ENCODE measurements at places on chromosomes 6 and 20. TPM values are rescaled to one million over a fixed set of nuclear protein-coding genes. Genes with fewer than 3 reads are reported as not detected.
A peak's percentile ranks its signal among the peaks of the same experiment; 100 is the strongest.

The PPP1R16B gene
- total RNA-seq: 9.0 TPM

- DNase-seq: peak; percentile 90
Measured at GRCh38 chr6:31652925-31653724, 664 bp upstream of the BAG6 start.

DNA sequence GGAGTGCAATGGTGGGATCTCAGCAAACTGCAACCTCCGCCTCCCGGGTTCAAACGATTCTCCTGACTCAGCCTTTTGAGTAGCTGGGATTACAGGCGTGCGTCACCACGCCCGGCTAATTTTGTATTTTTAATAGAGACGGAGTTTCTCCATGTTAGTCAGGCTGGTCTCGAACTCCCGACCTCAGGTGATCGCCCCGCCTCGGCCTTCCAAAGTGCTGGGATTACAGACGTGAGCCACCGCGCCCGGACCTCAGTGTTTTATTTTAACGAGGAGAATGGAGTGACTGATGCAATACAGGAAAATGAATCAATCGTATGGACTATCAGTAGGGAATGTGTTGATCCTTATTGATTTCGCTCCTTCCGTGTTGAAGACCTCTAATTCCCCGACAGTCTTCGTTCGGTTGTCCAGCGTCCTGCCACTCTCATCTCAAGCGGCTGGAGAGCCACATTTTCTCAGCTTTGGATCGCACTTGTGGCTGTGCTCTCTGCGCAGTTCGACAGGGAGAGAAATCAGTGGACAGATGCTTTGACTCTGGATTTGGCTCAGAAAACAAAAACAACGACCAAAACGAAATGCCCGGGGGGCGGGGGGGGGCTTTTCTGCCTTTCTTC, 166.2 kb downstream of the TRIM27 start:
- no peak for DNase-seq

GRCh38 chr6:135129136-135129856, 51.8 kb upstream of the MYB start:
- DNase-seq: no peak

GRCh38 chr6:101689695-101690094, 296.2 kb downstream of the GRIK2 start:
- DNase-seq: no peak

The GSS gene
- total RNA-seq: 17.6 TPM

The YWHAB gene
- total RNA-seq: 110 TPM

The MATN4 gene
- not detected for total RNA-seq

DNA sequence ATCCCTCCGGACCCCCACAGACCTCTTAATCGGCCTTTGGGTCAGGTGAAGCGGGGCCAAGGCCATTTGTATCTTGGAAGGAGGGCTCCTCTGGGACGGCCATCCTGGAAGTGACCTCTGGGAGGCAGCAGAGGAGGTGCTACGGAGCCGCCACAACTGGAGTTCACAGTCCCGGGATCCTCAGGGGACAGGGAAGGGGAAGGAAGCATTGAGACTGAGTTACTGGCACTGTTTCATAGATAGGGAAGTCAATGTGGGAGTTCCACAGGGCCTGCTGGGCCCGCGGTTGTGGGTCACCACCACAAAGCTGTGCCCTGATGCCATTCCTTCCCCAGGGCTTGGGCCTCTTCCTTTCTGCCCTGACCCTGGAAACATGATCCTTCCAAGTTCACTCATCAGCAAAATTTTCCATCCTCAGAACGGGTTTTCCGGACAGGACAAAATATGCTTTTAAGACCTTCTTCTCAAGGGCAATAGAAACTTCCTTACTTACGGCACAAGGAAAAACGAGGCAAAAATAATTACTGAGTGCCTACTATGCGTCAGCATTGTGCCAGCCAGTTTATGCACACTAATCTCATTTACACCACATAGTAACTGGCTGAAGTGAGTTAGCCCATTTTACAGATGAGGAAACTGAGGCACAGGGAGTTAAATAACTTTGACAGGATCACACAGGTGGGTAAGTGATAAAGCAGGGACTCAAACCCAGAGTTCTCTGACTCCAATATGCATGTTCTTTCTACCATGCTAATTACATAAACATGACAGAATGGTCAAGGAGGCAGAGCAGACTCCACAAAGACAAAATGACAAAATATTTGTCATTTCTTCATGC, 143.8 kb downstream of the UNC5CL start:
- DNase-seq: peak; percentile 66

The ACTL10 gene
- total RNA-seq: 0.19 TPM

- DNase-seq: no peak
Measured at GRCh38 chr6:129575378-129576118, 134.4 kb downstream of the ARHGAP18 start.

- DNase-seq: no peak
Measured at GRCh38 chr6:136846046-136846445, 23.7 kb downstream of the PEX7 start.

GRCh38 chr6:158004701-158005095, 23.0 kb downstream of the SYNJ2 start:
- DNase-seq: no peak

The DDX43 gene
- total RNA-seq: 0.68 TPM

DNA sequence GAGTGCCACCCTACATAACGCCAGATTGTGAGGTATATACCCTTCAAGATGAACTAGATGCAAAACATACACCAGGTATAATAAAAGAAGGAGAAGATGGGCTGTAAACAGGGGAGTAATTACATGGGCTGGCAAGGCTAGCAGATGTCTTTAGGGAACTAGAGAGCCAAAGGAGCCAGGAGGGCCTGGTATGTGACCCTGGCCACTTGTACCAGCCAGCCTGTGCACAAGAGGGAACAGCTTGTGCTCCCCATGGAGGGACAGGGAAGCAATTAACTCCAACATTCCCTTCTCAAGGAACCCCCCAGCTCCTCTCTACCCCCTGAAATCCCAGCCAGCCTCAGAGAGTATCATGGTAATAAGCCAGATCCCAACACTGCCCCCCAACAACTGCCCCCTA, 139.9 kb downstream of the HIVEP2 start:
- DNase-seq: no peak

GRCh38 chr6:73688351-73688750, 7.7 kb upstream of the CD109 start:
- DNase-seq: no peak

GRCh38 chr20:24785141-24786110, 163.6 kb upstream of the CST7 start:
- no peak for DNase-seq

GRCh38 chr6:149093643-149094042, 223.9 kb upstream of the TAB2 start:
- DNase-seq: no peak

- DNase-seq: no peak
Measured at GRCh38 chr6:10441004-10441654, 26.3 kb upstream of the TFAP2A start.

GRCh38 chr20:48880981-48881657, 40.4 kb upstream of the ARFGEF2 start:
- no peak for DNase-seq

The PCSK2 gene
- 1.3 TPM for total RNA-seq

GRCh38 chr6:25042036-25042521, 106.3 kb upstream of the RIPOR2 start:
- no peak for DNase-seq

- no peak for DNase-seq
Measured at GRCh38 chr20:50215926-50216325, 25.3 kb downstream of the CEBPB start.

DNA sequence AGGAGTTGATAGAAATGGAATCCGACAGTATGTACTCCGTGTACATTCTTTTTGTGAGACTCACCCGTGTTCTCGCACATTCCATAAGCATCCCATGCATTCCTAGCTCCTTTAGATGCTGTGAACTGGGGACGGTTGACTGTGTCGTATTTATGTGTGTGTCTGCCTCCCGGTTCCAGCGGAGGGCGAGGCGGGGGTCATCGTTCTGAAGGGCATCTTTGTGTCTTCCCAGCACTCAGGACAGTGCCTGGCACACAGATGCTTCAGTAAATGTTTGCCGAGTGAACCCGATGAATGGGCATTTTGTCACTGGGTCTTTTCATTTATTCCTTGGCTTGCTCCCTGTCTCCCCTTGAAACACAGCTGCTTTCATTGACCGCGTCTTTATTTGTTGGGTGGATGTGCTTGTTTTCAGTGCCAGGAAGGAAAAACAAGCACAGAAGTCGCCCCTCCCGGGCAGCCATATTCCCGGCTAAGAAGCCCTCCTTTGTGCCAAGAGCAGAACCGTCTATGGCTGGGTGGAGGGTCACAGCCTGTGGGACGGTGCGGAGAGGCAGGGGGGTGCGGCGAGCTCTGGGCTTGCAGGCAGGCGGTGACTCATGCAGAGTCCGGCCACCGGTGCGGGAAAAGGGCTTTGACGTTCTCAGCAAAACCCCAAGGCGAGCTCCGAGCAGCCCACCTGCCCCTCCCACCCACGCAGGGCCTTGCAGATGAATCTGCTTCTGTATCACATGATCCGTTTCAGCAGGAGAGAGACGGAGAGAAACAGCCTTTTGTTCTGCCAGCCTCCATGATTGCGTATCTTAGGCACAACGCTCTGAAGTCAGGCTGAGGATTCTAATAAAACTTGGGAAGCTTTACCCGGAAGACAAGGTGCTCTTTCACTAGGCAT, 11.2 kb upstream of the PSMG4 start:
- DNase-seq: peak; percentile 62

- no peak for DNase-seq
Measured at GRCh38 chr6:26383624-26384417, 913 bp downstream of the BTN2A2 start.

- DNase-seq: no peak
Measured at GRCh38 chr20:41573955-41574354, 44.2 kb downstream of the CHD6 start.

The PSMB9 gene
- 13.4 TPM for total RNA-seq

The DYNLT2 gene
- total RNA-seq: 0.41 TPM

The HCK gene
- 7.0 TPM for total RNA-seq

The COL9A1 gene
- total RNA-seq: 0.14 TPM

DNA sequence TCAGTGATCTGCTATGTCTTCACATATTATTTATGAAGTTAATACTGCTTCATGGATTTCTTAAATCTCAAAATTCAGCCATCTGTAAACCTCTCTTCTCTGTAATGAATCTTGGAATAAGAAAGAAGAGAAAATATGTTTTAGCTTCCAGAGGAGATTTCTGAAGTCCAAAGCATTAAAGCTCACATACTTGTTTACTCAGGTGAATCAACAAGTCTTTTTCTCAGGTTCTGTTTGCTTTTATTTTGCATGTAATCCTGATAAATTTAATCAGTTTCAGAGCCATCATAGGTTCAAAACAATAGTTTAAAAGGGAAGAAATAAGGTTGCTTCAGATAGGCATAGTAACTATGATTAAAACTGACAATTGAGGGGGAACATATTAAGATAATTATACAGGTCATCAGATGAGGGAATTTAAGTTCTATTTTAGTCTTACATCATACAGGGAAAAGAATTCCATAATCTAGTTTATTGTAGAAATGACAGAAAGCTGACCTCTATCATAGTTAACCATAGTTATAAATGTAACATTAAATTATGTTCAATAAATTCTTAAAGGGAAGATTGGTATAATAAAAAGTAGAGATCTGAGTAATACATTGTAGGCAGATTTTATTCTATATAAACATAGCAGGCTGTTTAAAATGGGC, 716.2 kb downstream of the EYS start:
- DNase-seq: no peak

DNA sequence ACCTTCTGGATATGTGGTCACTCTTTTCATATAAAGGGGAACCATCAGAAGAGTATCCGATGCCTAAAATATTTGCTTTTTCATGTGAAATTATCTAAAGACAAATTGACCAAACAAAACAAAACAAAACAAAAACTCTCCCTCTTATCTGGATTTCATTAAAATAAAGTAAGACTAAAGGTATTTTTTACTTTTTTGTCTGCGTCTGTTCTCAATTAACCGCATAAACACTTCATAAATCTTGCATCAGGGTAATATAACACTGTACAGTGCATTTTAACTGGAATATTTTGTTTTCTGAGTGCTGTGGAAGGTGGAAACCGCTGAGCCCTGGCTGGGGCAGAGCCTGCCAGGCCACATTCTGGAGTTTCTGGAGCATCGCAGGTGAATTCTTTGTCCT, 234.1 kb upstream of the ZFP64 start:
- no peak for DNase-seq

DNA sequence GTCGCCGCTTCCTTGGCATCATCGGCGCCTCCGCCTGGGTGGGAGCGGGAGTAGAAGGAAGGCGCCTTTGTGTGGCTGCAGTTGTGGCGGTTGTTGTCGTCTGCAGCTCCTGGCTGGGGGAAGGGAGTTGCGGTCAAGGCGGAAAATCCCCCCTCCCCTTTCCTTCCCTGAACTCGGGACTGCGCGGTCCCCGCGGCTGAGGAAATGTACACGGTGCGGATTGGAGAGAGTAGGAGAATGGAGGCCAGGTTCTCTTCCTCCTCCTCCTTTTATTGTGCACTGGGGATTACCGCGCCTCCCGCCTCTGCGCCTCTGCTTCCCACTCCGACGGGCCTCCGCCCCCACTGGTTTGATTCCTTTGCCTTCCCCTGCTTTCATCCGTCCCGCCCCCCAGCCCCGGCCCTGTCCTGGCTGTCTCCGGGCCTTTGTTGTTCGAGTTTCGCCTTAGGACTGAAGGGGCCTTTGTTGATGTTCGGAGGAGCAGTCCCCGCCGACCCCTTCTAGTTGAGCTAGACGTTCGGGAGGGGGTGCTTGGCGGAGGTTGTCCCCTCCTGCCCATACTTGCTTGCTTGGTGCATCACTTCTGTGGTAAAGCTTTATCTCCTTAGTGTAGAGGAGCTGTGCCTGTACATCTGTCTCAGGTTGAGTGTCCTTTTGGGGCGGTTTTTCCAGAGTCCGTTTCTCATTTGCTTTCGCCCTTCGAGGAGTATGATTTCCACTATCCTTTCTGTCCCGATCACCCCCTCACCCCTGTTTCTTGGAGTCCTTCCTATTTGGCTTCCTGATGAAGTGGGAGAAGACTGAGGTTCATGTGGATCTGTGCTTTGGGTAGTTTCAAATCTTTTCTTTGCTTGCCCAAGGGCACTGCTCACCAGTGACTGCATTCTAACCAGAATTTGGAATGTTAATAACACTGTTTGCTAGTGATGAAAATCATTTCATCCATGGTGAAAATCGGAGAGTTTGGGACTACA, 764 bp downstream of the ZNF292 start:
- DNase-seq: peak; percentile 75
